GM23338 (cell line): ENCODE measurements at places on chromosomes 1 and 21.

- no peak for DNase-seq
These were observed 42.0 kb downstream of the NIBAN1 start for GRCh38 chr1:184932319-184932718.

DNA sequence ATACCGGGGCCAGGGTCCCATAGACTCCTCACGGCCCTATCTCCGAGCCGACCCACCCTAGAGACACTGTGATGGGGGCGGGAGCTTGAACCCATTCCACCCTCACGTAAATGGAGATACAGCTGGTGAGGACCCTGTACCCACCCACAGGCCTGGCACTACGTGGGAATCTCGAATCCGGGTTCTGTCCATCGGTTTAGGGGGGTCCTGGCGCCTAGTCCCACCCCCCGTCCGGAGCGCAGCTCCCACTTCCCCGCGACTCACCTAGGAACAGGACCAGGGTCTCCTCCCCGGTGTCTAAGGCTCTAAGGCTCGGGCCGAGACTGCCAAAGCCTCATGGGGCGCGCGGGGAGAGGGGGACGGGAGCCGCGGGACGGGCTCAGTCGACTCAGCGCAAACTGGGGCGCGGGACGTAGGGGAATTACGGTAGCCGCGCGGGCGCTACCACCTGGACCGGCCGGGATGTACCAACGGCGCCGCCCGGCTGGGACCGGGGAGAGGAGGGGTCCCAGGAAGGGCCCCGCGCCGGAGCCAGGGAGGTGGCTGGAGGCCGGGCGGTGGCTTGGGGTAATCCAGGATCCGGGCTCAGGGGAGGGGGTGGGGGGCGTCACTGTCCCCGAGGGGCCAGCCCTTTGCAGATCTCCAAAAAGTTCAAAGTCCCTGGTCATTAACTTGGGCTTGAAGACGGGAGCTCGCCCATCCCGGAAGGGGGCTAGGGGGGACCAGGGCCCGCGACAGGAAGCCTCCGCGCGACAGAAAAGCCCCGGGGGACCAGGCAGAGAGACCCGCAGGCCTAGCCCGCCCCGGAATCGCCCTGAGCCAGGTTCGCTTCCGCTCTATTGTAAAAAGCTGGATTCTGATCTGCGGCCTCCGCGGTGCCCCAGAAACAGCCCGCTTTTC lies 1.0 kb downstream of the PLEKHG5 start:
- peak; percentile 95 for DNase-seq

GRCh38 chr1:205192287-205192686 lies 19.2 kb downstream of the DSTYK start:
- DNase-seq, result no peak

DNA sequence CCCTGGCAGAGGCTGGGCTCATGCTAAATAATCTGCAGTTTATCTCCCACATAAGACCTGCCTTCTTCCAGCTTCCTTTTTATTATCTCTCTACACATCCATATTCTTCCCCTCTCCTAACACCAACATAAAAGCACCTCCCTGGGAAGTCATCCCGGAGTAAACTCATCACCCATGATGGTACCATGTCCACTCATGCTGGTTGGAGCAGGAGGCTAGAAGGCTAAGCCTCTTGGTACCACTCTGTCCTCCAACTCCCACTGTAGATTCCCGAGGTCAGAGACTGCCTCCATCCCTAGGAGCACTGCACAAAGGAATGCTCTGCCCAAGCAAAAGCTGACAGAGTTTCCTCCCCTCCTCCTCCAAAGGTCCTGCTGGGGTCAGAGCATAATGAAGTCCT lies 4.2 kb downstream of the DENND2D start:
- DNase-seq, result no peak

- peak; percentile 3 for DNase-seq
These were observed 40.7 kb downstream of the WDR3 start for GRCh38 chr1:117970252-117970651.

- no peak for DNase-seq
These were observed 386.5 kb upstream of the BRINP3 start for GRCh38 chr1:190864013-190864641.

GRCh38 chr1:45327644-45328515 lies 1.2 kb downstream of the HPDL start:
- peak; percentile 46 for DNase-seq

DNA sequence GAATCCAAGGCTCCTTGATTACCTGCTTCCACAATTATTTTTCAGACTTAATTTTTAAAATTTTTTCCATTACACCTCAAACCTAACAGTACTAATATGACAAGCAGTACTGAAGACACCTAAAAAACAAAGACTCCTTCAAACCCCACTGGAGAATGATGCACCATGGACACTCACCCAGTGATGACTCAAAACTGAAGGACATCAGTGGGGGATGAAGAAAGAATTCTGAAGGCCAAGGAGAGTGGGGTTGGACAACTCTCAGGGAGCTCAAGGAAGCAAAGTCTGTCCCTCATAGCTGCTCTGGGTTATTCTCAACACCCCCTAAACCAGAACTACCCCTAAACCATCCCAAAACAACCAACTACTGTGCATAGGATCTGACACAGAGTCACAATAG lies 2.4 kb upstream of the ARHGAP29 start:
- DNase-seq, result no peak

DNA sequence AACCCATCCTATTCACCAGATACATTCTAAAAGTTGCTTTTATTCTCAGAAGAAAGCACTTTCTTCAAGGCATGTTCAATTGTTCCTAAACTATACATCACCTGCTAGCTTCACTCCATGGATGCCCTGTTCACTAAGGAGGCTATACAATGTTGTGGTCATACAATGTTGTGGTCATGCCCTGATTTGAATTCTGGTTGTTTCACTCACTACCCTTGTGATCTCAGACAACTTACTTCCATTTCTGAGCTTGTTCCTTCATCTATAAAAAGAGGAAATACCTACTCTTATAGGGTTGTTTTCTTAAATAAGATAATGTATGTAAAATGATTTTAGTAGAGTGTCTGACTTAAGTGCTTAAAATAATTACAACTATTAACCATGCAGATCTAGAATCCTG lies 19.7 kb downstream of the EDEM3 start:
- no peak for DNase-seq

GRCh38 chr1:234708700-234709395 lies 98.9 kb upstream of the IRF2BP2 start:
- no peak for DNase-seq

DNA sequence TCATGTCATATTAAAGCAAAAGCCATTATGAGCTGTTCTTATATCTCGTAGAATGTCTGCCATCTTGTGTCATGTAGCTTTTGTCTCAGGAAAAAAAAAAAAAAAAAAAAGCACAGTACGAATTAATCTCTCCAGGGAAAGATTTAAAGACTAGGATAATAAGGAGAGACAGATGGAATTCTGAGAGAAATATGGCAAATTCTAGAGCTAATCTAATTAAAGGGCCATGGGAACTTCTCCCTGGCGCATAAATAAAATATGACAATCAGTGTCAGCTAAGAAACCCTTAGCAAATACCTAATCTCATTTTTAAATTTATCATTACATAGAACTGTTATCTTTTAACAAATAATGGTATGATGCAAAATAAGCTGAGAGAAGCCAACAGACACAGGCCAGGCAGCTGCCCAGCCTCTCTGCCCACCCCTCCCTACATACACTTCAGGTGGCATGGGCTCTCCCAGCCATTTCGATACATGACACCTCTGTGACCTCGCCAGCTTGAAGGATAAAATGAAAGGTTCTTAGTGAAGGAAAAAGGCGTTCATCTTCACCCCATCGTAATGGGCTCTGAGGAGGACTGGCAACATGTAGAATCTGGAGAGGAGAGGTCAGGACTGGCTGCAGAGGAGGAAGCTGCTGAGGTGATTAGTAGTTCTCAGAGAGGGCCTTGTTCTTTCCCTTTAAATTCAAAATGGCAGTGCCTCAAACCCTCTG lies 39.8 kb downstream of the DISC1 start:
- peak; percentile 39 for DNase-seq

GRCh38 chr1:24417681-24418080 lies 2.1 kb downstream of the NIPAL3 start:
- no peak for DNase-seq

GRCh38 chr1:2194319-2194897 lies at the start of gene FAAP20:
FAAP20 (minus strand) TSS chr1:2194772; CDS start chr1:2194749, 23 bp downstream.
- peak; percentile 80 for DNase-seq

DNA sequence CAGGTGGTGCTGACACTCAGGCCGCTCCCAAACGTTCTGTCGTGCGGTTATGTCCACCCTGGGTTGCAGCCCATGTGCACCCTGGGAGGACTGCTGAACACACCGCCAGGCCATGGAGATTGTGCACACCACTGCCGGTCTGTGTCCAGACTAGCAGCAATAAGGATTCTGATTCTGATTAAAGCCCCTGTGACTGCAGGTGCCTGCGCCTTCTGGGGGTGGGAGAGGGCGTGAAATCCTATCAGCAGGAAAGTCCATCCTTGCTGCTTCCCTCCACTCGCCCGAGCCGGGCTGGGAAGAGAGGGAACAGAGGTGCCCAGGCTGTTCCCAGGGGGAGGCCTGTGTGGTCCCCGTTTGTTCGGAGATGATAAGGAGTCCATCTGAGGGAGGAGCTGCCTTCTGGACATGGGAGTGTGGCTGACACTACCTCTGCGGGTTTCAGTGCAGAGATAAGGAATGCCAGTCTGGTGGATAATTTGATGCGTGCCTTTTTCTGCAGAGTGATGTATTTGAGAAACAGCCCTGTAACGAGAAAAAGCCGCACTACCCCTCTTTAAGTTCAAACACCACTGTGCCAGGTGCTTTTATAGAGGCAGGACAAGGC lies 41.2 kb downstream of the BACE2 start:
- no peak for DNase-seq

DNA sequence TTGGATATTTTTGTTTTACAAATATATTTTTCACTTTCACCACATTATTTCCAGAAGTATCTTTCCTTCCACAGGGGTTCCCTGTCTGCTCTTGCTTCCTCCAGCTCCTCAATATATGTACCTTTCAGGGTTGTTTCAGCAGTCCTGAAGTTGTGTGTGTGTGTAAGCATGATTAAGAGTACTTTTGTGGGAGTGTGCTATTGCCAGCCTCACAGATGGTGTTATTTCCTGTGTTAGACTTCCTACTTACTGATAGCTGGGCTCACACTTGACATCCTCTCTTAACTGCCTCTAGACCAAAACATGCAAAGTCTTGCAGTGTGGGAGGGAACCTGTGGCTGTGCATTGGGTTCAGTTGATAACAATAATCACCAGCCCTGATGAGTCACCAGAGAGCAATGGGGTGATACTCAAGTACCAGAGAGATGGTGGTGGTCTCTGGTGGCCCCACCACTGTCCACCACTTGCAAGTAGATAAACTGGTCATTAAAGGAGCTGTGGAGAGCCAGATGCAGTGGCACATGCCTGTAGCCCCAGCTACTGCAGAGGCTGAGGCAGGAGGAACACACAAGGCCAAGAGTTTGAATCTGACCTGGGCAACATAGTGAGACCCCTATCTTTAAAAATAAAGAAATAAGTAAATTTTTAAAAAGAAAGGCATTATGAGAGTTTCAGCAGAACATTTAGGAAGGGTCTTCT lies 126.7 kb downstream of the NR5A2 start:
- DNase-seq, result no peak

DNA sequence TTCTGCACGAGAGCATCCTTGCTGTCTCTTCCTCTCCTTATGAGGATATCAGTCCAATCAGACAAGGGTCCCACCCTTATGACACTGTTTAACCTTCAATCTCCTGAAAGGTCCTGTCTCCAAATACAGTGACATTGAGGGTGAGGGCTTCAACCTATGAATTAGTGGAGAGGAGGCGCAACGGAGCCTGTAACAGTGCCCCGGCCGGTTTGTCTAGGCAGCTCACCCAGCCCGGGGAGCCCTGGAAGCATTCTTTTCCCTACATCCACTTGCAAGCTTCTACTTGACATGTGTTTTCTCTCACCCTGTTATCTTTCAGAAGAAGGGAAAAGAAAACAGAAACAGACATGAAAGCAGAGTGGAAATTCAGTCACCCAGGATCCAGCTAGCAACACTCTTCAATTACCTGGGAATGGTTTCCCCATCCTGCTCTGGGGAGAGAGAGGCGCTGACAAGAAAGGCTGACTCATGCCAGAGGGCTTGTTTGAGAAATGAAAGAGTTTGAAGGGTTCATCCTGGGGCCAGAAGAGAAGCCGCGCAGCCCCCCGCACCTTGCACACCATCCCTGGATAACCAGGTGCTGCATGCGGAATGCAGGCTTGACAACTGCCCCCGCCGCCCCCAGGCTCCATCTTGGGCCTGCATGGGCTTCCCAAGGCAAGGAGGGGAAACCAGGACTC lies 394.9 kb downstream of the NPHP4 start:
- DNase-seq, result no peak

DNA sequence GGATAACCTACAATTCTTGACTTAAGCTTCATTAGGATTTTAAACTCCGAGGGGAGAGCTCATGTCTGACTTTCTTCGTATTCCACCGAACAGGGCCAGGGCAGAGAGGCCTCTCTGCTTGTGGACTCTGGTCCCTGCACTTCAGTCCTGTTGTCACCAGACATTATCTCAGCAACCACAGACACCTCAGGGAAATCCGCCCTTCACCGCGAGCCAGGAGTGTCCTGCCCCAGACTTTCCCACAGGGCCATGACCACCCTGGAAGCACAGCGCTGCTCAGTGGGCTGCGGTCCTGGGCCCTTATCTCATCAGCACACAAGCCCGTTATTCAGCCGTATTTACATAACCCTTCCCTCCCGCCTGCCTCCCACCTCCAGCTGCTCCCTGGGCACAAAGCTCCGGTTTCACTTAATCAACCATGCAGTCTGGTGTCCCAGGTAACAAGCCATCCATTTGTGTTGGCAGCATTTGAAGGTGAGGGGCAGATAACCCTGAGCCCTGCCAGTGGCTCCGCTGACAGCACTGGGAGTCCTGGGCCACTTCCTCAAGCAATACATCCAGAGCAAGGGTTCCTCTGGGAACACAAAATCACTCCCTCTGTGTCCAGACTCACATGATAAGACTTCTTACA lies 122.8 kb upstream of the RAB4A start:
- peak; percentile 60 for DNase-seq

DNA sequence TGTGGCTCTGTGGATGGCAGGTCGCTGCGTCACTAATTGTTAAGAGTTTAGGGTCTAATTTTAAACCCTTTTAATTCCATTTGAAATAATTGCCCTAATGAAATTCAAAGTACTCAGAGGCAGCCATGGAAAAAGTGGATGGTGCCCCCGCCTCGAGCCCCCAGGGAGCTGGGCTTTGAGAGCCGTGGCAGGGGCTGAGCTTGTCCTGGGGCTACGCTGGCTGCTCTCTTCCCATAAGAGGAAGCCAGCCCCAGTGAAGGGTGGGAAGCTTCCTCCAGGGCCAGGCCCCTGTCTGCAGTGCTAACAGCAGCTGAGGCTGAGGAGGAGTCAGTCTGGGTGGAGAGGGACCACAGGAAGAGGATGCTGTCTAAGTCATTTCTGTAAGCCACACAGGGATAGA lies 315.0 kb upstream of the POU3F1 start:
- no peak for DNase-seq

- peak; percentile 99 for DNase-seq
These were observed at the start of gene HNRNPU for GRCh38 chr1:244864253-244865027. HNRNPU (minus strand) TSS chr1:244864543; CDS start chr1:244864307, 236 bp downstream.

DNA sequence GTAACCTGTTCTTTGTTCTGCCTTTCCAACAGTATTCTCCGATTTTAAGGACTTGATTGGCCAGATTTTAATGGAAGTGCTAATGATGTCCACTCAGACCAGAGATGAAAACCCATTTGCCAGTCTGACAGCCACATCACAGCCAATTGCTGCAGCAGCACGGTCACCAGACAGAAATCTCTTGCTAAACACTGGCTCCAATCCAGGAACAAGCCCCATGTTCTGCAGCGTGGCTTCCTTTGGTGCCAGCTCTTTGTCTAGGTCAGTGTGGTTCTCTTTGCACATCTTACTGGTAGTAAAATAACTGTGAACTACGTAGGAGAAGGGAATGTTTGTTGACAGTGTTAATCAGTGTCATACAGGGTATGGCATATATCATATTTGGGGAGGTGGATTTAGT lies 72.7 kb downstream of the UBE4B start:
- DNase-seq, result no peak

- DNase-seq, result no peak
These were observed 1415.1 kb downstream of the KCNT2 start for GRCh38 chr1:195193134-195193533.
